Right renal pelvis (tissue), 4 donors: ENCODE measurements at places on chromosomes 6 and 20. TPM values are rescaled to one million over a fixed set of nuclear protein-coding genes. Genes with fewer than 3 reads are reported as not detected.
A peak's percentile ranks its signal among the peaks of the same experiment; 100 is the strongest.

Gene LINC00237
- polyA plus RNA-seq: not detected

DNA sequence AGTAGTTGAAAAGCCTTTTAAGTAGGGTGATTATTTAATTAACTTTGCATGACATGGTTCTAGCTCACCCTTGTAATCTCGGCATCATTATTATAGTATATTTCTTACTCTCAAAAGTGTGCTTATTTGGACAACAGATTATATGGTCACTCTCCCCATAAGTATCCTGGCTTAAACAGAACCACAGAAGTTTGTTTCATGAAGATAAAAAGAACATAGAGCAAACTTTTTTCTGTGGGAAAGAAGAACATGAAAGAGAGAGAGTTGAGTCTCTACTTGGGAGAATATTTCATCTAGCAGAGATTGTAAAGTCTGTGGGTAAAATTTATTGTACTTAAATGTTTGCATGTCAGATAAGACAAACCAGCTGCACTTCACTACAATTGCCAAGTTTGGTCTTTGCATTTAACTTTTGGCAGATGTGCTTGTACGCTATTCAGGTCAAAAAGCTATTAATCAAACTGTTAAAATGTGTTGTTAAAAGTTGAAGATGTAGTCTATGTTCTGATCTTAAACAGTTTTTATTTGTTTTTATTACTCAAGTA is 33.4 kb upstream of the PRIM2 start:
- peak; percentile 59 for DNase-seq

DNA sequence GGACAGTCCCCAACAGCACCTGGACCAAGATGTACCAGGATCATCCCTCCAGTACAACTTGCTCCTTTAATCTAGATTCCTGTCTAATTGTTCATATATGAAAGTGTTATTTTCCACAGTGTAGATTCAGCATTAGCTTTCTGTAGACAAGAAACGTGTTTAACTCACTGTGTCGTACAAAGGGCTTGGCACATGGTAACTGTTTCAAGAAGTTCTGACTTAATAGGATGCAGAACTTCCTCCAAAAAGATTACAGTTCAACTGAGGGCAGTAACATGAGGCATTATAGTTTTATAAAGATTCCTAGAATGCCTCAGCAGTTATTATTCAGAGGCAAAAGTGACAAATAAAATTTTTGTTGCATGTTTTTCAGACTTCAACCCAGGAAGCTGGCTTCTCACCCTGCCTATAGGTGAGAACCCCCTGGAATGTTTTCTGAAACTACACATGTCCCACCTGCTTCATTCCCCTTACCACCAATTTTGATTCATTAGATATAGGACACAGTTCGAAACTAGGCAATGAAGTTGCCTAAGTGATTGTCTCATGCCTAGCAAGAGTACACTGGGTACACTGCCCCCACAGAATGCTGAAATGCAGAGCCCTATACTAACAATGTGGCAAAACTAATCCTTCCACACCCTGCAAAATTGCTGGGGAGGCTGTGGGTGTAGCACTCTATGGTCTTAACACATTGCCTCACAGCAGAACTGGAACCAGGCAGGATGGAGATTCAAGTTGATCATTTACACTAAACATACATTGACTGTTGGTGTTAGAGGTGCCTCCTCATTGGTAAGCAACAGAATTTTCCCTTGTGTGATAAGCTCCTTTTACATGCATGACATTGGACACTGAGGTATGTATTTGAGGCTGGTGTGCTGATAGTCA is 22.6 kb upstream of the SH3BGRL2 start:
- DNase-seq: no peak

Gene FAM217A
- 1.2 TPM for polyA plus RNA-seq

- DNase-seq: no peak
These were observed 90.2 kb upstream of the CDH4 start for GRCh38 chr20:61161726-61162390.

Gene SLC26A8
- polyA plus RNA-seq: 0.21 TPM

DNA sequence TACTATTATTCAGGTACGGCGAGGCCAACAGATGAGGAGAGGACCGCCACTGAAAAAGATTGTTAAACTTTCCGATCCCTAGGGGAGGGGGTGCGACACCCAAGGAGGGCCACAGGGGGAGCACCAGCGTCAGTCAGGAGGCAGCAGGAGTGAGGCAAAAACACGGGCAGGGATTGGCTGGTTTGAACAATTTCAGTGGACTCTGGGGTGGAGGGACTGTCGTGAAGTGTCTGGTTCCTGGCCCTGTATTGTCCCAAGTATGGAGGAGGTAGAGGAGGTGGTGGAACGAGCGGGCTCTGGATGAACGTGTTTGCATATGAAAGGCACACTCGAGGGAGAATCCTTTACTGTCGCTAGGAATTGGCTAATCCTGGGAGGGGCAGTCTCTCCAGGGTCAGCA is 32.5 kb upstream of the MCUR1 start:
- no peak for DNase-seq

DNA sequence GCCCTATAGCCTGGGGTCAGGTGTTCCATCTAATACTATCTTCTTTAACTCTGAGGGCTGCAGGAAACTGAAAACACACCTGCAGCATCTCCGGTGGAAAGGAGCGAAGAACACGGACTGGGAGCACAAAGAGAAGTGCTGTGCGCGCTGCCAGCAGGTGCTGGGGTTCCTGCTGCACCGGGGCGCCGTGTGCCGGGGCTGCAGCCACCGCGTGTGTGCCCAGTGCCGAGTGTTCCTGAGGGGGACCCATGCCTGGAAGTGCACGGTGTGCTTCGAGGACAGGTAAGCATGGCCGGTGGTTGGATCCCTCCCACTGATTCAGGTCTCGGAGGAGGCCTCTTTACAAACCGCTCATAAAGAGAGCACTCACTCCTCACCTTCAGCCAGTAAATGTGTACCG is 15.5 kb downstream of the SYTL3 start:
- DNase-seq: no peak

GRCh38 chr20:44746367-44747165 is 901 bp downstream of the KCNK15 start:
- DNase-seq: no peak
